ENCODE measurements at places on chromosomes 7 and 10.

- DNase-seq: no peak
These were observed 167.4 kb downstream of the TEX36 start for GRCh38 chr10:125515571-125515970.

GRCh38 chr10:98344589-98345038, 70.4 kb downstream of the PYROXD2 start:
- no peak for DNase-seq

DNA sequence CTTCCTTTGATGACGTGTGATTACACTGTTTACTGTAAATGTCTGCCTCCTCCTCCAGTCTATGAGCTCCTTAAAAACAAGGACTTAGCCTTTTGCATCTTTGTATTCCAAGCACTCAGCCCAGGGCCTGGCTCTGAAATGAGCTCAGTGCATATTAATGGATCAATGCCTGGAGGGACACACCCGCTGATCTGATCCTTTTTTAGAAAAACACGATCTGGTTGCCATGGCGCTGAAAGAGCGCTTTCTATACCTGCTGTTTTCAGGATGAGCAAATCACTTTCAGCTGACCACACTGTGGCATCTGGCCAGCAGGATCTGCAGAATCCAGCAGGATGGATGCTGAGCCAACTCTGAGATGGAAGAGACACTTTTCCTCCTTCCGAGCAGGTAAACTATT, 37.8 kb upstream of the GARS1 start:
- no peak for DNase-seq

GRCh38 chr7:147878912-147879661, 711.5 kb upstream of the C7orf33 start:
- DNase-seq: no peak

DNA sequence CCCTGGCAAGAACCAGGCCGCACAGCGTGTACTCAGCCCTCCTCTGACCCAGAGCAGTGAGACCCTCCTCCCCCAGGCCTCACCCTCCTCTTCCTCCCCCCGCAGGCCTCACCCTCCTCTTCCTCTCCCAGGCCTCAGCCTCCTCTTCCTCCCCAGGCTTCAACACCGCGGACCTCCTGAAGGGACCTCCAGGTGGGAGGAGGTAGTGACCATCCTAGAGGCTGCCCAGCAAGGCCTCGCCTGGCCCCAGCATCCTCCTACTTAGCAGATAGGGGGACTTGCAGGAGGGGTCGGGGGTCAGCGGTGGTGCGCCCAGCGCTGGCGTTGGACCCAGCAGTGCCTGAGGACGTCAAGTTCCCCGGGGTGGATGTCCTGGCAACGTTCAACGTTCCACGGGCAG, 270.8 kb downstream of the ELFN1 start:
- no peak for DNase-seq

GRCh38 chr10:3493621-3494020, 291.4 kb downstream of the KLF6 start:
- DNase-seq: no peak

- DNase-seq: no peak
These were observed 8.0 kb upstream of the SP8 start for GRCh38 chr7:20794676-20795075.

GRCh38 chr10:6498771-6499170, 81.3 kb downstream of the PRKCQ start:
- no peak for DNase-seq

GRCh38 chr7:157565981-157566630, 229.3 kb downstream of the DNAJB6 start:
- no peak for DNase-seq

- no peak for DNase-seq
These were observed 120.9 kb downstream of the TRIL start for GRCh38 chr7:28837216-28837615.

- no peak for DNase-seq
These were observed 15.5 kb downstream of the CREB3L2 start for GRCh38 chr7:137986252-137987017.

DNA sequence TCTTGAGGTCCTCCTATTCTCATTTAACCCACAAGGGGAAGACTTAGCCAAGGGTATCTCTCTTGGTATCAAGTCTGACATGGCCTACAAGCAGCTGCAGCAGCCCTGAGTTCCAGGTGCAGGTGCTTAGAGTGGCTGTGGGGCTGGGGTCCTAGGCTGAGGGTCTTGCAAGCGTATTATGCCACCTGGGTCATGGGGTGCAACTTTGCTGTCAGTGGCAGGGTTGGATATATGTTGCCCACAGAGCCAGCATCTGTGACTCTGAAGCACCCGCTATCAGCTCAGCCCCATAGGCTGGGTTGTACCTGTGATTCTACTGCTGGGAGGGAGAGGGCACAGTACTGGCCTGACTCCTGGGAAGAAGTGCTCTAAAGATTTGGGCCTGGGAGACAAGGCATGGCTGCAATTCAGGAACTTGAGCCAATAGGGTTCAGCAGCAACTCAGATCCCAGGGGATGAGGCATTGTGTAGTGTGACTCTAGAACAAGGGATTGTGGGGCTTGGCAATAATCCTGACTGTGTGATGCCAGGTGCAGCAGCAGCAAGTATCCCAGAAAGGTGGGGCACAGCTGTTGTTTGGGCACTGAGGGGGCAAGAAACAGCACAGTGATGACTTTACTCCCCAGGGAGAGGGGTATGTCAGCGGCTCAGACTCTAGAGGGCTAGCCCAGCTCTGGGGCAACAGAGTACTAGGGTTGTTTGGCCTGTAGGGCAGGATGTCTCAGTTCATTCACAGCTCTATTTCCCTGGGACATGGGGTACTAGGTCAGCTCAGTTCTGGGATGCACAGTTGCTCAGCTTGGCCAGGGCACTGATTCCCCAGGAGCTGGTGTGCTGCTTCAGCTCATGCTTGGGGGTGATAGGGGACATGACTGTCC, 41.4 kb downstream of the NEURL1 start:
- DNase-seq: no peak

GRCh38 chr10:70685455-70685911, 13.2 kb downstream of the ADAMTS14 start:
- DNase-seq: no peak

GRCh38 chr7:96308253-96308949, 13.5 kb downstream of the SLC25A13 start:
- DNase-seq: no peak

GRCh38 chr7:107833684-107834106, 30.7 kb upstream of the SLC26A3 start:
- no peak for DNase-seq

GRCh38 chr10:25226775-25227682, 52.2 kb downstream of the GPR158 start:
- no peak for DNase-seq

DNA sequence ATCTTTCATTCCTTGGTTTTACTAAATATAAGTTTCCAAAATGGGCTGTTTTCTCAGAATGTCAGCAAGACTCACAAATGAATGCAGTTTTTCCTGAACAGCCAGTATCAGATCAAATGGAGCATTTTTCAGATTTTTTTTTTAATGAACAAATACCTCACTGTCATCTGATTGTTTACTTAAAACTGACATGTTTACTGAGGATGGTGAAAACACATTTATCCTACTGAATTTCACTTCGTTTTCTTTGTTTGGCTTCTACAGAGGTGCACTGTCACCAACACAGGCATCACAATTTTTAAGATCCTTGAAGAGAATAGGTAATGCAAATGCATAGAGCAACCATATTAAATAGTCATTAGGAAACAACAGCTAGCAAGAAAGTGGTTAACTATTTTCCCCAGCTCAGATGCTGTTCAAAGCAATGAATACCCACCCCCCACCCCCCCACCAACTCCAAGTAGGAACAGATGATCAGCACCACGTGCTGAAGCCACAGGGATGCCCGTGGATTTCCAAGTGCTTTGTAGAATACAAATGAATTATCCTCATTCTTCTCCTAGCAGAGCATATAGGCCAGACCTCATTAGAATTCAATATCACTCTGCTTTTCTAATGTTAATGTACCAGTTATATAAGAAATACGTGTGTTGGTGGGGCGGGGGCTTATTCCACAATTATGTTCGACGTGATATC, 205.9 kb downstream of the SKAP2 start:
- no peak for DNase-seq

DNA sequence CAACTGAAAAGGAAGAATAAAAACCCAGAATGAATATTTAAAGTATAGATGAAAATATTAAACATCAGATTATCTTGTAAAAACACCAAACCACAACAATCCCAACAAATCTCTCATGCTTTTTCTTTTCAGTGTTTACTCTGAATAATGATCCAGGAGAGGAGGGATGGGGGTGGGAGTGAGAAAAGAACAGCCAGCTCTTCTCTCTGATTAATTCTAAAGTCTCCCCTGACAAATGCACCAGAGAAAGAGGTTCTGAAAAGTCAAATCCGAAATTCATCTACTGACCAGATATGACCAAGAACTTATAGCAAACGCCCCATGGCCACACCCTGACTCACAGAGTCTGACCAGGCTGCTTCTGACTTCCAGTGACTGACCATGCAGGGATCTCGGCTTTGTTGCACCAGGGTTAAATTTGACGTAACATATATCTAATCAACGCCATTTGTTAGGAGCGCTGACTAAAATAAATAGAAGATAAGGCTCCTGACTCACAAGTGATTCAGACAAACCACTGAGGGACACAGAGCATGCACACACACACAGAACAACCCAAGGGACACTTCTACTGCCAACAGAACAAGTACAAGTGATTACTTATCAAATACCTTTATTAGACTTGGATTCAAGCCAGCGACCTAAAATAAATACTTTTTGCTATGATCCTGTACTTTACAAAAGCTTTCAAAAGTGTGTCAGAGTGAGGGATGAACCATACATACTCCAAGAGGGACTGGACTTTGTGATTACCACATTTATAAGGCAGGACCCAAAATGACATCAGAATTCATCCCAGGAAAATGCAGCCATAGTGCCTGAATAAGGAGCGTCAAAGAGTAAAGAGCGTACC, 9.3 kb upstream of the SPOCK2 start:
- DNase-seq: no peak

DNA sequence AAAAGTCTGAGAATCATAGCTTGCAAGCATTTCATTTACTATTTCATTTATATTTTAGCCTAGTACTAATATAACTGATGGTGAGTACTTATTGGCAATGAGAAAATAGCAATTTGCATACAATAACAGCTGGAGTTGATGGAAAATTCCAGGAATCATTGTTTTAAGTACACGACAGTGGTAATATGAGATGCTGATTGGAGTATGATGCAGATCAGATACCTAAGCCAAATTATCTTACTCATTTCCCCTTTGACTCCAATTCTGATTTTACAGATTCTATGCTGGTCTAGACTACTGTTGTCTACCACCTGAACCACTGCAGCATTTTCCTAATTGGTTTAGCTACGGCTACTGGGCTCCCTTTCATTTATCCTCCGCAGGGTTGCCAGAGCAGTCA, 36.7 kb downstream of the GNG11 start:
- no peak for DNase-seq

GRCh38 chr7:85525676-85526075, 338.8 kb upstream of the SEMA3D start:
- DNase-seq: no peak

DNA sequence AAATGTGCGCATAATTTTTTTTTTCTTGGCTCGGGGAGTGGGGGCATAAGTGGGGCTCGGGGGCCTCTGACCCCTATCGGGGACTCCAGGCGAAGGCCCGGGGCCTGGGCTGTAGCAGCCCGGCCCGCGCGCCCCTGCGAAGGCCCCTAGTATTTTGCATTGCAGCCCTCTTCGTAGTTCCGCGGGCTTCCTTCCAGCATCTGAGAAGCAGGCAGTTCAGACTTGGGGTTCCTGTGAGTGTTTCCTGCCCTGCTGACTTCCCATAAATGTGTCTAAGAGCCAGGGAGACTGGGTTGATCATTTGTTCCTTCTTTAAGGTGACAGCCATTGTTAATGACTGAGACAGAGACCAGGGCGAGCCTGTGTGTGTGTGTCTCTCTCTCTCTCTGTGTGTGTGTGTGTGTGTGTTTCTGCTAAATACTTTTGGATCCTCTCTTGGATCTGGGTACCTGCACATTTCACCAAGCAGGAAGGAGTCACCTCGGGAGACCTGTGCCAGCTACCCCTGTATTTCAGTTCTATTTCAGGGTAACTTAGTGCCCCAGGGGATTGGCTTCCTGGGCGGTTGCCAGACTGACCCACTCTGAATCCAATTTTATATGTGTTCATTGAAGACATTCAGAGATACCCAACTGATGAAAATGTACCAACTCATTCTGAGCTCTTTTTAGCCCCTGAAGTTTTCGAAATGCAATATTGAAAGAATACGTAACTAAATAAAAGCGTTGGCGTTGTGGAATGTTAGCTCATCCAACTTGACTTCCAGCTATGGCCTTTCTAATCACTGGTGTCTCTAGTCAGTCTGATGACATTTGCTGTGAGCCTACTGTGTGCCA, 805 bp downstream of the MSRB2 start:
- peak; percentile 14 for DNase-seq

GRCh38 chr10:108443636-108444035, 1279.1 kb upstream of the SORCS1 start:
- DNase-seq: no peak

DNA sequence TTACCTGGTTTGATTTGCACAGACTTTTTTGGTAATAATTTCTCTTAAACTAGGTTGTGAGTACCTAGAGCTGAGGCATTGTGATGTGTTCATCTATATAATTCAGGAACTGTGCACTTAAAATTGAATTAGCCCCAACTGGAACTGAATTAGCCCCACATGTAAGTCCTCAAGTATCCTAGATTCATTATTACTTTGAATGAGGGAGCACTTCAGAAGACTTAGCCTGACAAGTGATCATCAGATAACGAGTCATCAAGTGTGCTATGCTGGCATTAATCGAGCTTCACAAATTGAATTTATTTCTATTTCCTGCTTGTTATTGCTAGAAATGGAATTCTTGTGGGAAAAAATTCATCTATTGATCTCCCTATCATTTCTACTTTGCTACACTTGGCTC, 323.4 kb upstream of the SEMA3D start:
- no peak for DNase-seq

DNA sequence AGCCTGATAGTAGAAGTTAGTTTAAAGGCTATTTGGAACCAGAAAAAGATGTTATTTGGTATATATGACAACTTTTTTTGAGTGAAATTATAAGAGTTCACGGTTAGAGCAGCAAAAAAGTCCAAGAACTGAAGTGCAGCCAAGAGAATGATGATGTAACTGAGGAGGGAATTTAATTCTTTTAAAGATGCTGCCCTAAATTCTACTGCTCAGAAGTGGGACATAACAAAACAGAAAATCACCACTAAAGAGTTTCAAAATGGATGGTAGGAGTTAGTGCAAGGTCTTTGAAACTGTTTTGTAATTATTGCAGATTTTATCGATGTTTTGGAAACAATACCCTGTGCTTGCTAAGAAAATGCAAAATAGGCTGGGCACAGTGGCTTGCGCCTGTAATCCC, 6.5 kb downstream of the SAMD8 start:
- DNase-seq: no peak

GRCh38 chr7:152073352-152073751, 47.9 kb downstream of the GALNT11 start:
- no peak for DNase-seq

DNA sequence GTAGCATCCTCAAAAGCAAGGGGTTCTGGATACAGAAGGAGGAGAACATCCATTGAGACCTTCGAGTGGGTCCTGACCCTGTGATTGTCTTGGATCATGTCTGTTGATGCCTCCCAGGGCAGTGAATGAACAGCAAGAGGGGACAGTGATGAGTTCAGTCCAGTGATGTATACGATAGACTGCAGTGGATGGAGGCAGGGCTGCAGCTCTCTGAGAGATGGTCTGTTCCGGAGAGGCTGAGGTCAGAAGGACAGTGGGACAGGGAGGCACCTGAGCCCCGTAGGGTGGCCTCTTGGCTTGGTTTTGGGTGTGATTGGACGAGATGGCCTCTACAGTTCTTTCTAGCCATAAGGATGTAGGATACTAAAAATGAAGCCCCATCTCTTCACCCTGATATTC, 280.4 kb downstream of the CAMK1D start:
- DNase-seq: no peak

Measured in amygdala (tissue), 56 donors.